Karpas-422 (cell line): ENCODE measurements at places on chromosomes 13 and 19. TPM values are rescaled to one million over a fixed set of nuclear protein-coding genes. Genes with fewer than 3 reads are reported as not detected.

- no peaks in the 10 kb centered on the region for H3K36me3 ChIP-seq
- no peak for DNase-seq
- no peak overlapping the region for H3K27ac ChIP-seq
- no peaks in the 10 kb centered on the region for H3K27me3 ChIP-seq
These were observed 61.5 kb downstream of the ZIC5 start for GRCh38 chr13:99909836-99910619.

DNA sequence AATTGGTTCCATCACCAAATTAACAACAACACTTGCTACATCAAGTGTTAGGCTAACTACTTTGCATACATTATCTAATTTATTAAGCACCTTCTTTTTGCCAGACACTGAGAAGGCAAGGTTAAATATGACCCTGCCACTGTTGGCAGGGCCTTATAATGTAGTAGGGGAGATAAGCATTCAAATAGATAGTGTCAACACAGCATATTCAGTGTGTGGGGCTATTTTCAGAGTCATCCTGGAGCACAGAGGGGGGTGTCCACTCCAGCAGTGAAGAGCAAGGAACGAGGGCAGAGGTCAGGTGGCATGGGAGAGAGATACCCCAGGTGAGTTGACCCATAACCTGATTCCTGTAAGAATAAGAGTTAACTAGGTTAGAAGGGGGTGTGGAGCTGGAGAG is 121.6 kb downstream of the COG6 start:
- no peak overlapping the region for H3K27ac ChIP-seq
- DNase-seq = no peak
- H3K27me3 ChIP-seq = no peaks in the 10 kb centered on the region
- no peaks in the 10 kb centered on the region for H3K36me3 ChIP-seq

GRCh38 chr19:2679439-2679838 is 23.1 kb downstream of the GNG7 start:
- H3K27ac ChIP-seq = no peak overlapping the region
- DNase-seq = no peak
- no peaks in the 10 kb centered on the region for H3K36me3 ChIP-seq
- peaks cover 7% of the 10 kb centered on the region for H3K4me1 ChIP-seq
- no peaks in the 10 kb centered on the region for H3K27me3 ChIP-seq
- H3K4me3 ChIP-seq = no peak overlapping the region

- H3K4me1 ChIP-seq = no peaks in the 10 kb centered on the region
- H3K4me3 ChIP-seq = no peak overlapping the region
- no peaks in the 10 kb centered on the region for H3K36me3 ChIP-seq
- DNase-seq = no peak
- H3K27ac ChIP-seq = no peak overlapping the region
These were observed 147.0 kb upstream of the RNF113B start for GRCh38 chr13:98324105-98324504.

The FFAR2 gene
- total RNA-seq = not detected in 2 replicates
